Trophoblast cell (in vitro differentiated cells and primary cell): ENCODE measurements at places on chromosomes 16 and 17.
A peak's percentile ranks its signal among the peaks of the same experiment; 100 is the strongest.

GRCh38 chr17:35738519-35739133, 7.2 kb downstream of the RASL10B start:
- DNase-seq = no peak

DNA sequence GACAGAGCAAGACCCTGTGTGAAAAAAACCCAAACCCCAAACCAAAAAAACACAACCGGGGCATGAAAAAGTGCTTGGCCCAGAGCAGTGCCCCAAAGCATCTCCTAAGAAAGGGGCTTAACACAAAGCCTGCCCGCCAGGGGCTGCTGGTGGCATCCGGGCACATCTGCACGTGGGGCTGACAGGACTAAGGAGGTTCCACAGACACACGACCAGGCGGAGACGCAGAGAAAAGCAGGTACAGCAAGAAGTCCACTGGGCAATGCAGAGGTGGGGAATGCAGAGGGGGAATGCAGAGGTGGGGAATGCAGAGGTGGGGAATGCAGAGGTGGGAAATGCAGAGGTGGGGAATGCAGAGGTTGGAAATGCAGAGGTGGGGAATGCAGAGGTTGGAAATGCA, 109.2 kb downstream of the ZNF778 start:
- DNase-seq = no peak

- DNase-seq = peak; percentile 88
Measured at GRCh38 chr17:10295728-10296343, 77.0 kb downstream of the MYH13 start.

GRCh38 chr16:85017151-85017550, 5.8 kb upstream of the ZDHHC7 start:
- DNase-seq = peak; percentile 36

DNA sequence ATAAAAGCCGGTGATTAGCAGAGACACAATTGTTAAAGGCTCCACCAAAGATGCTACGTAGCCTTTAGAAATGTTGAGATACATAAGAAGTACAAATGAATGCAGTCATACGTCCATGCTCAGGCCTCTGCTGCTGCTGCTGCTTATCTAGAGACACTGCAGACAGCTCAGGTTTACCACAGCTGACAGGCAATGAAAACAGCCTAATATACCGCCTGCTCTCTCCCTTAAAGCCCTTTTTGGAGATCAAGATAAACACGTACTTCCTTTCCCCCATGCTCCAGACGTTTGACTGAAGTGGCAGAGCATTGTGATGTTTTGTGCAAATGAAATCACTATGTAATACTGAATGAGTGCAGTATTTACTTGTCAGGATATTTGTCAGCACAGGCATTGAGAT, 185.3 kb downstream of the AATF start:
- DNase-seq = no peak

DNA sequence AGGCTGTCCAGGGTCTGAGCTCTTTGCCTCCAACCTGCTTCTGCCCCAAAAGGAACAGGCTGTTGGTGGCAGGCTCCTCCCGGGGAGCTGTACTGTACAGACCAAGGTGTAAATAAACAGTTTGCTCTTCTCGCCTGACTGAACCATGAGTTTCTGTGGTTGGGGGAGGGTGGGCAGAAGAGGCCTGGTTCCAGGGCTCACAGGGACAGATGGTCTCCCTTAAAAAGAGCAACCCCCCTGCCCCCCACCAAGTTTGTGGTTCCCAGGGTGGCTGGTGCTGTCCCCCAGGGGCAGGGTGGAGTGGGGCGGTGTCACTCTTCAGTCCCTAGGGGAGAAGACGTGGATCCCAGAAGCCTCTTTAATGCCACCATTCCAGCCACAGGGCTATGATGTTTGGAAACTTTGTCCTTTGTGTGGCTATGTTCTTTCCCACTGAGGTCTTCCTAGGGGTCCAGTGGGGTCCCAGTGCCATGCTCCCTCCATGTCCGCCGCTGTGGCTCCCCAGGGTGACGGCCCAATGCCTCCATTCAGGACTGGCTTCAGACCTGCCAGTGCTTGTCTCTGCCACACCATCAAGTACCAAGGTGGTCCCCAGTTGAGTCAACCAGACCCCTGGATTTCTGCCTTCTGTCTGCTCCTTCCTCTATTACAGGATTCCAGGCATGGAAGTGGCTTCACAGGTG, 146.7 kb downstream of the RAB11FIP4 start:
- no peak for DNase-seq

DNA sequence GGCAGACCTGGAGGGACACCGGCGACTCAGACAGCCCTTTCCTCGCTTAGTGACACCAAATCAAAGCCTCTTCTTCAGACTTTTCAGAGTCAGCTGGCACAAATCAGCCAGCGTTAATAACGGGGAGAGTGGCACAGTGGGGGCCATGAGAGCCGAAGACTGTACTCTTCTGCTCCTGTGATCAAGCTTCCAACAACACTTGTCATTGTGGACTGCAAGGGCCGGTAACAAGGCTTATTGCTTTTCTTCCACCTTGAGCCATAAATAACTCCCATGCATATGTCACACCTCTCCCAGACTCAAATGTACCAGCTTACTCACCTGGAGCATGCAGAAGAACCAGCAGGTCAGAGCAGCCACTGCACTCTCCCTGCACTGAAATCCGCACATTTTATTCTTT, 12.8 kb downstream of the FLCN start:
- DNase-seq = no peak
